GM06990 (cell line): ENCODE measurements at places on chromosomes 7 and 10.

DNA sequence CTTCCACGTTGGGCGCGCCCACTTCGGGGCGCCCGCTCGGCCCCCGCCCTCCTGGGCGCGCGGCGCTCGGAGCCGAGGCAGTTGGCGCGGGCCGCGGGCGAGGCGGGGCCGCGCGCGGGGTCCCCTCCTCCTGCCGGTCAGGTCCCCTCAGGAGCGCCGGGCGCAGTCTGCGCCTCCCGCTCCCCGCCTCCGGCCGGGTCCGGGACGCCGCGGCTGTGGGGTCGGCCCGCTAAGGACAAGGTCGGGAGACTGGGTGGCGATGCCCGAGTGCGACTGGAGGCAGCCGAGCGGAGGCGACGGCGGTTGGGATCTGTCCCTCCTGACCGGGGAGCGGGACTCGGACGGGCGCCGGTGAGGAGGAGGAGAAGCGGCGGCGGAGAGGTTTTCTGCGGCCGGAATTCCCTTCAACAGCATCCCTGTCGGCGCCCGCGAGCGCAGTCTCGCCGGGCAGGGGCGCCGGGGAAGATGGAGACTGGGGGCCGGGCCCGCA, at the start of gene ATRNL1:
Gene ATRNL1 (plus strand): TSS at position 80 of the 490 bp plus-strand sequence. CDS start 386 bp downstream, at position 466.
- DNase-seq, result peak; percentile 57

DNA sequence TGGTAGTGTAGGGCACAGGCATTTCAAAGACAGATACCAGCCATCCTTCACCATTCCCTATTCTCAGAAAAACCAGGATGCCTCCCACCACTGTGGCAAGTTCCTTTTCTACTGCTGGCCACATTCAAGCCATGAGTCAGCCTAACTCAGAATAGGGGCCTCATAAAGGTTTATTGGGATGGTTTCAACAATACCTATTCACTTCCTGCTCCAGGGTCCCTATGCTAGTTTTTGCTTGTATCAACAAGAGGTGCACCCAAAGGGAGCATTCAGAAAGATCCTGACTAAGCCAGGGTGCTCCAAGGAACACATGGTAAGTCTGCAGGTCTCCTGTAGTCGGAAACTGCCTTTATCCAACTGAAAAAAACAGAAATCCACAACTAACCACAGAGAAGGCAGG, 76.9 kb upstream of the EGR2 start:
- DNase-seq, result no peak

GRCh38 chr7:9013940-9014339, 580.5 kb downstream of the NXPH1 start:
- DNase-seq, result no peak

GRCh38 chr10:17120694-17121093, 8.9 kb downstream of the CUBN start:
- no peak for DNase-seq

GRCh38 chr10:98745645-98746044, 298.9 kb upstream of the HPS1 start:
- no peak for DNase-seq

GRCh38 chr7:144588559-144589051, 185.1 kb upstream of the NOBOX start:
- no peak for DNase-seq

GRCh38 chr7:149598721-149599308, 101.2 kb upstream of the ZNF746 start:
- DNase-seq, result peak; percentile 28

DNA sequence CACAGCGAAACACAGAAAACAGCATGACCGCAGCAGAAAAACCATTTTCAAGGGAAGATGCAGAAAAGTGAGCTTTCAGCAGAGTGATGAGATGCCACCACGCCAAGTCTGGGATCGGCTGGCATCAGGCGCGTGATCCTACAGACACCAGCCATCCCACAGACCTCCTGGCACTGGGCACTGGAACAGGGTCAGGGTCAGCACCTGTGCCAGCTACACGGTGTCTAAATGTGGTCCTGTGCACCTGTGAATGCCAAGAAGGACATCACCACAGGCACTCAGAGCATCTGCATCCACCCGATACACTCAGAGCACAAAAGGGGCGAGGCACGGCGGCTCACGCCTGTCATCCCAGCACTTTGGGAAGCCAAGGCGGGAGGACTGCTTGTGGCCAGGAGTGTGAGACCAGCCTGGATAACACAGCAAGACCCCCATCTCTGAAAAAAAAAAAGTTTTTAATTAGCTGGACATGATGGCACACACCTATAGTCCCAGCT, 31.5 kb downstream of the STK32C start:
- DNase-seq, result no peak

DNA sequence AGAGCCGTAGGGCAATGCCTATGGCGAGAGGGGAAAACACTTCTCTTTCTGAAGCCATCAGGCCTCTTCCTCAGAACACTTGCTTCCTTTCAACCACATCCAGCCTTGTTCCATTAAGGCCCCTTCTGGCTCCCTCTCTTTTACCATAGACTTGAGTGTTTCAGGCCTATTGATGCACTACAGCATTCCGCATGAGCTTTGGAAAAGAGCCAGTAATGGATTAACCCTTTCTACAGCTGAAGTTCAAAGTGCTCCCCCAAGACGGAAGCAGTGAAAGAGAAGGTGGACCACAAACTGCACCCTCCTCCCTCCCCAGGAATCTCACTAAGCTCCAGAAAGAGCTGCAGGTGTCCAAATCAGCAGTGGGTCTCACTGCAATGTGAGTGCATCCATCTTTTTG, 102.7 kb upstream of the C7orf33 start:
- no peak for DNase-seq

DNA sequence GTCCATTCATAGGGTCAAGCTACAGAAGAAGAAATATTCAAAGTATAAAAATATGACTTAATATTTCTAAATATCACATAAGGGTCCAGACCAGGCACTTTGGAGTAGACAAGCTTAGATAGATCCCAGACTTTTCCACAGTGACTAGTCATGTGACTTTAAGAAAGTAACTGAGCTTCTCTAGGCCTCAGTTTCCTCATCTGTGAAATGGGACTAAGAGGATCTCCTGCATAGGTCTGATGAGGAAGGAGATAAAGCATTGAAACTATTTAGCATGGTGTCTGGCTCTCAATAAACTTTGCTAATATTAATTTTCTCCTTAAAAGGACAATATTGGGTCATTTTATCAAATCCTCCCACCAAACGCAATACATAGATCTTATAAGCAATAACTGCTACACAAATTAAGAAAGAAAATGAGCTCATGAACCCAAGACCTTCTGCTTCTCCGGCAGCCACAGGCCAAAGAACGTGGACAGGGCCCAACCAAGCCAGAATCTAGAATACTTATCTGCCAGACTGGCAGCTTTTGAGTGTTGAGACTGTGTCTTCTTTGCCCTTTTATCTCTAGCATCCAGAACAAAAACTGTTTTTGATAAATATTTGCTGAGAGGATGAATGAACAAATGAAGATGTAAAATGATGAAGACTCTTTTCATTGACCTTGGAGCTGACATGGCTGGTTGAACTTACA, 1.6 kb upstream of the TARP start:
- no peak for DNase-seq

DNA sequence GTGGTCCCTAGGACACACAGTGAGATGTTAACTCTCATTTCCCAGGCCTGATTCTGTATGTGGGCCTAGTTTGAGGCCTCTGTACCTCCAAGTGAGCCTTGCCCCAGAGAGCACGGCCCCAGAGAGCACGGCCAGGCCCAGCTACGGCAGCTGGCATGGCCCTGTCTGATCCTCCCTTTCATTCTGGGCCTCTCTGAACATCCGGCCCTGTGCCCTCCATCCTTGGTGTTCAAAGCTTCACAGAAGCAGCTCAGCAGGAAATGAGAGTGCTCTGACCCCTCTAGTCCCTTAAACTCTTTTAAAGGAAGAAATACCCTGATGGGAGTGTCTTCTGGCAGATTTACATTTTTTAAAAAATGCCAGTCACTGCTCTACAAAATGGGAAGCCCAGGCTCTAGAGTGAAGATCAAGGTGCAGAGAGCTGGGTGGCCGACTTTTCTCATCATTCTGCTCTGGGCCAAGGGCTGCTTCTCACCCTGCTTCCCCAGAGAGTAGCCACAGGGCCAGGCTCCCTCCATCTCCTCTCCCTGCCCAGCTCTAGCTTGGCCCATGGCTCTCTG, 171.9 kb downstream of the RPS24 start:
- peak; percentile 15 for DNase-seq

DNA sequence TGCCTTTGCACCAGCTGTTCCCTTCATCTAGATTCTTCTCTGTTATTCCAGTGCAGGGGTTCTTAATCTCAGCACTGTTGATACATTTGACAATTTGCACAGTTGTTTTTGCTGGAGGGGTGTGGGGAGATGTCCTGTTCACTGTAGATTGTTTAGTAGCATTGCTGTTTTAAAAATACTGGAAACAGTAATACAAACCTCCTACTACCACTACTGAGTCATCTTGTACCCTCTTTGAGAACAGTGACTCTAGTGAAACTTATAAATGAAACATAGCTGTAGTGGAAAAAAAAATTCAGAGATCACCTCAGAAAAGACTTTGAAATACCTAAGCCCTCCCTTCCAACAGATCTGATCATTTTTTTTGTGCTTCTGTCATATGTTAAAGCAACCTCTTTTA, 154.8 kb upstream of the TMEM196 start:
- no peak for DNase-seq

DNA sequence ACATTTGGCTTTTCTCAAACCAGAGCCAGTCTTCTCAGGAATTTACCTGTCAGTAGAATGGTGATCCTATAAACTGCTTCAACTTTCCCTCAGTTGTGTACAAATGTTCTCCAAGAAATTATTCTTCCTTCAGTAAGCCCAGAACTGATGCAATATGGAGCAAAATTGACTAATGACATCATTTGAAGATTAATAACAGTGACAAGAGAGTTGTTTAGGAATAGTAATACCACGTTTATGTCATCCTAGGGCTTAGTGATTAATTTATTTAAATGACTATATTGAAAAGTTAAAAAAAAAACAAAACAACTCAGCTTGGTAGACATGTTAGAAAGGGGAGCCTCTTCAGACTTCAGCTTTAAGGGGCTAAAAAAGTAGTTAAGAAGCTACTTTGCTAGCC, 933.2 kb downstream of the GATA3 start:
- no peak for DNase-seq

DNA sequence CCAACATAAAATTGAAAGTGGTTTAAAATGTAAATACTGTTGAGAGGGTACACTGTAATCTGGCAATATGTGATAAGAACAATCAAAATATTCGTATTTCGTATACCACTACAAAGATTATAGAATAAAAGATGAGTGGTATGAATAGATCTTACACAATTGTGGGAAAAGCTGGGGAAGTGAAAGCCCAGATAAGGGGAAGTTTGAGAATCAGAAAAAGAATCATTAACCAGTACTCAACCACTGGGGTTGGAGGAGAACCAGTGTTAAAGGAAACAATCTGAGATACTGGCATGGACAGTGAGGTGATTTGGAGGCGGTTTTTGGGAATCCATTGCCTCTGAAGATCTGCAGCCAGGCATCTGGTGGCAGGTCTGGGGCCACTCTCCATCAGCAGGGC, 59.7 kb upstream of the CDK14 start:
- DNase-seq, result no peak

- no peak for DNase-seq
Measured at GRCh38 chr7:107469929-107470328, at the start of gene GPR22. TSS of gene GPR22 (plus strand) at chr7:107470057. CDS start at chr7:107474061, 4,004 bp downstream.

DNA sequence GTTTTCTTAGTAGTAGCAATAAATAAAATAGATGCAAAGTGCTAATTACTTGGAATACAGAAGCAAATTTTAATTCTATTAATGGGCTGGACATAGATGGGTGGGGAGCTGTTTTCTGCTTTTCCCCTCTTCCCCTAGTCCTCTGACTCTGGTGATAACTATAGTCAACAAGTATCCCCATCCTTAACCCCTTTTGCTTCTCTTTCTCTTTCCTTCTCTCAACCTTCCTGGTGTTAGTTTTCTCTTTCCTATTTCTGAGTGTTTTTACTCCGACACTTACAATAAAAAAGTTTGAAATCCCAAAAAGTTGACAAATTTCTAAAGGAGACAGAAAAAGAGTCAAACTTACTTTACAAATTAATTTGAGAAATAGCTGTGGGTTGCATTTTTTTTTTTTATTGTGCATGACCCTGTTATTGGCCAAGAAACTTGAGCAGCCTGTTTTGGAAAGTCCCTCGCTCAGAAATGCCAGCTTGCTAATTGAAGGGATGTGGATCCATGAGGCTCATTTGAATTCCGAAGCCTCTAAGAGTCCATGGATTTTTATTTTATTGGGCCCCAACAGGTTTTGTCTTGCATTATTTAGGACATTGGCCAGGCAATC, 2.4 kb downstream of the FAS start:
- no peak for DNase-seq

DNA sequence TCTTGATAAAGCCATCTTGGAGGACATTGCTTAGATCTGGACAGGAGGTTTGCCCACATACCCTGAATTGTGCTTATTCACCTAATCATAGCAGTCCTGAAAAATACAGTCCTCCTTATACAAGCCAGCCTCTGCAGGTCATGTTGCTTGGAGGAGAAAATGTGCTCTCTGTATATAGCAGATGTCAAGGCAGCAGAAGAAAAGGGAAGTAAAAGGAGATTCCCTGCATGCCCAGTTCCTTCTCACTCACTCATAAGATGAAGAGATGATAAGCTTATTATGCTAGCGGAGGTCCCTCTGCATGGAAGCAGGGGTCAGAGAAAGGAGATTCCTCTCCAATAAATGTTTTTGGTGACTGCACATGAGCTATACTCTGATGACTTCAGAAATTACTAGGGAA, 458.8 kb upstream of the ZMIZ1 start:
- DNase-seq, result no peak

GRCh38 chr7:133197972-133198544, 54.8 kb upstream of the EXOC4 start:
- no peak for DNase-seq

- peak; percentile 67 for DNase-seq
Measured at GRCh38 chr10:49568235-49568634, 29.3 kb upstream of the ERCC6 start.

GRCh38 chr10:33494694-33495265, 160.3 kb upstream of the NRP1 start:
- DNase-seq, result no peak

- DNase-seq, result no peak
Measured at GRCh38 chr10:78937800-78938694, 130.7 kb upstream of the ZMIZ1 start.

- DNase-seq, result no peak
Measured at GRCh38 chr7:147578196-147578595, 1012.4 kb upstream of the C7orf33 start.

- DNase-seq, result no peak
Measured at GRCh38 chr10:14693891-14694290, 80.8 kb downstream of the FAM107B start.

- DNase-seq, result no peak
Measured at GRCh38 chr10:25082276-25083204, 66.1 kb downstream of the THNSL1 start.

- DNase-seq, result no peak
Measured at GRCh38 chr7:51141451-51142003, 175.1 kb downstream of the COBL start.
